ENCODE measurements at places on chromosomes 1 and 21. TPM values are rescaled to one million over a fixed set of nuclear protein-coding genes. Genes with fewer than 3 reads are reported as not detected.

DNA sequence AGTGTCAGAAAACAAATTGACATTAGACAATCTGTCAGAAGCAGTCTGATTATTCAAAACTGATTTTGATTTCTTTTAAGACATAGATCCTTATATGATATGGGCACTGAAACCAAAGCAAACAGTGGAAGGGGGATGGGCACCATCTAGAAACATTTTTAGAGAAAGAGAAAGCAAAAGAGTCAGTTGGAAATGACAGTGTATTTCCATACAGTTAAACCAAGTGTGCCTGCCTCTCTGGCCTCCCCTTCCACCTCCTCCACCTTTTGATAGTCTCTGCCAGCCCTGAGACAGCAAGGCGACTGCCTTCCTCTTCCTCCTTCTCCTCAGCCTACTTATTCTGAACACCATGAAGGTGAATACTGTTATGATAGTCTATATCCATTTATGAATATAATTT is 949.7 kb downstream of the AMY1C start:
- no peaks in the 10 kb centered on the region for H3K36me3 ChIP-seq
- no peaks in the 10 kb centered on the region for H3K27me3 ChIP-seq
- no peak overlapping the region for H3K4me3 ChIP-seq

GRCh38 chr1:24932284-24932683 is 2.2 kb upstream of the RUNX3 start:
- H3K27me3 ChIP-seq, result peaks cover 84% of the 10 kb centered on the region
- H3K27ac ChIP-seq, result no peak overlapping the region
- H3K4me3 ChIP-seq, result peak overlapping the region; percentile 16

DNA sequence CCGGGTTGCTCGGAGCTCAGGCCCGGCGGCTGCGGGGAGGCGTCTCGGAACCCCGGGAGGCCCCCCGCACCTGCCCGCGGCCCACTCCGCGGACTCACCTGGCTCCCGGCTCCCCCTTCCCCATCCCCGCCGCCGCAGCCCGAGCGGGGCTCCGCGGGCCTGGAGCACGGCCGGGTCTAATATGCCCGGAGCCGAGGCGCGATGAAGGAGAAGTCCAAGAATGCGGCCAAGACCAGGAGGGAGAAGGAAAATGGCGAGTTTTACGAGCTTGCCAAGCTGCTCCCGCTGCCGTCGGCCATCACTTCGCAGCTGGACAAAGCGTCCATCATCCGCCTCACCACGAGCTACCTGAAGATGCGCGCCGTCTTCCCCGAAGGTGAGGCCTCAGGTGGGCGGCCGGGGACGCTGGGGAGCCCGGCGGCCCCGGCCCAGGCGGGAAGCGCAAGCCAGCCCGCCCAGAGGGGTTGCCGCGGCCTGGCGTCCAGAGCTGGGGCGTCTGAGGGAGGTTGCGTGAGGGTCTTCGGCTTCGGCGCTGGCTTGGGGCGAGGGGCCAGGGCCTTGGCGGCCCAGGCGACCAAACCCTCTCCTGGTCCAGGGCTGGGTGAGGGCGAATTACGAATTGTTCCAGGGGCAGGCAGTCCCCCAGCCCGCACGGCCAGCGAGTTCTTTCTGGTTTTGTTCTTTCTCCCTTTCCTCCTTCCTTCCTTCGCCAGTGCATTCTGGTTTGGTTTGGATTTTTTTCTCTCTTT is 805 bp downstream of the SIM2 start:
- H3K4me3 ChIP-seq, result peak overlapping the region; percentile 44
- no peaks in the 10 kb centered on the region for H3K36me3 ChIP-seq
- DNase-seq, result no peak
- H3K27me3 ChIP-seq, result peaks cover 100% of the 10 kb centered on the region
- peaks cover 56% of the 10 kb centered on the region for H3K4me1 ChIP-seq
- no peak overlapping the region for H3K27ac ChIP-seq

DNA sequence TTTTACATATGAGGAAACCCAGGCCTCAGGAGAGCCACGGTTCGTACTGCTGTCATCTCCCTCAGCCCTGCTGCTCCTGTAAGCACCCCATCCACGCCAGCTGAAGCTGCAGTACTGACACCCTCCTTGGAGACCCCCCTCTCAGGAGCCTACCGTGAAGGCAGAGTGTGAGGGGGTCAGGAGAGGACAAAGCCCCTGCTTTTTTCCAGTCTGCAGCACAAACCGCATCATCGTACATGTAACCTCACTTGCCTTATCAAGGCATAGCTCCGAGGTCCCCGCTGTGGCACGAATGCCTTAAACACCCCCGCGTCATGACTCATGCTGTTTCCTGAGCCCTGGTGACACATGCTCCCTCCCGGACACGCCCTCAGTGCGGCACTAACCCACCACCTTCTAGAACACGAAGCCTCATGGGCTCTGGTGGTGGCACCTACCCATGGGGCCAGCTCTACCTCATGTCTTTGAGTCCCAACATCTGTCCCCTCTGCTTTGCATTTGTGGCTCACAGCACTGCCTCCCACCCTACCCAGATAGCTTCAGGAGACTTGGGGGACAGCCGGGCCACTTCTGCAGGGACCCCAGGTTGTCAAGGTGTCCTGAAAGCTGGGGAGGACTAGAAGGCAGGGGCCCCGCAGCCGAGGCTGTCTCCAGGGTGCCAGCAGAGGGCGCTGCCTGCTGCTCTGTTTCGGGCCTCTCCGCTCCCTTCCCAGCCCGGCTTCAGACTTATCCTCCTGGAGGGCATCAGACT is 4.9 kb downstream of the SH3BGRL3 start:
- H3K27me3 ChIP-seq, result no peaks in the 10 kb centered on the region
- H3K4me3 ChIP-seq, result no peak overlapping the region
- H3K36me3 ChIP-seq, result peaks cover 20% of the 10 kb centered on the region
- peak; percentile 85 for DNase-seq
- H3K27ac ChIP-seq, result peak overlapping the region; percentile 60
- H3K4me1 ChIP-seq, result peaks cover 93% of the 10 kb centered on the region

DNA sequence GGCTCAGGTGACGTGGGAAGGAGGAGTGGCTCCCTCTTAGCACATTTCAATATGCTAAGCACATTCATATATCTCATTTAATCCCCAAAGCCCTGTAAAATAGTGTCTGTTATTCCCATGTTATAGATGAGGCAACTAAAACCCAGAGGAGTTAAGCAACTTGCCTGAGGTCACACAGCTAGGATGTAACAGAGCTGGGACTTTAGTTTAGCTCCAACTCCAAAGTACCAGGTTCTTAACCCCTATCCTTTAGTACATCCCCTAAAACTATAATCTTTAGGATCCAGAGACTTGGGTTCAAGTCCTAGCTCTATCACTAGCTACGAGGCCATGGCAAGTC is 48.5 kb downstream of the LGR6 start:
- no peak overlapping the region for H3K4me3 ChIP-seq
- no peaks in the 10 kb centered on the region for H3K4me1 ChIP-seq
- H3K27me3 ChIP-seq, result peaks cover 2% of the 10 kb centered on the region

Gene GBP6
- 0.68 TPM for total RNA-seq

Data from lower lobe of right lung (tissue), 2 donors.